Activated CD8-positive, alpha-beta memory T cell treated with anti-CD3 and anti-CD28 coated beads for 4 hours (primary cell): ENCODE measurements at places on chromosomes 16 and 17.

GRCh38 chr17:5869041-5869745 is 201.0 kb upstream of the WSCD1 start:
- no peak for DNase-seq

DNA sequence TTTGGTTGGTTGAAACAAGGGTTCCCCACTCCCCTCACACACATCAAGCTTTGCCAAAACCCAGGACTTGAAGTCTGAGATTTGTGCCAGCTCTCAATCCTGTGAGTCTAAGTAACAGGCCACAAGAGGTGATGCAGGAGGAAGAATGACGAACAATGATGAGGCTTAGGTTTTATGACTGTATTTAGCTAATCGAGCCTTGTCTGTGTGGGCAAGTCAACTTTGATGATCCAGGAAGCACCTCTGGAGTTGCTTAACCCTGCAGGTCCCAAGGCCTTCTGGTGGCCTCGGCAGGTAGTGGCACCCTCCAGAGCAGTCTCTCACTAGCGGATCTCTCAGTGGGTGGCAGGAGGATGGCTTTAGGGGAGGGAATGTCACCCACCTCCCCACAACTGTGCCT is 28.7 kb downstream of the CDK5RAP3 start:
- no peak for DNase-seq

DNA sequence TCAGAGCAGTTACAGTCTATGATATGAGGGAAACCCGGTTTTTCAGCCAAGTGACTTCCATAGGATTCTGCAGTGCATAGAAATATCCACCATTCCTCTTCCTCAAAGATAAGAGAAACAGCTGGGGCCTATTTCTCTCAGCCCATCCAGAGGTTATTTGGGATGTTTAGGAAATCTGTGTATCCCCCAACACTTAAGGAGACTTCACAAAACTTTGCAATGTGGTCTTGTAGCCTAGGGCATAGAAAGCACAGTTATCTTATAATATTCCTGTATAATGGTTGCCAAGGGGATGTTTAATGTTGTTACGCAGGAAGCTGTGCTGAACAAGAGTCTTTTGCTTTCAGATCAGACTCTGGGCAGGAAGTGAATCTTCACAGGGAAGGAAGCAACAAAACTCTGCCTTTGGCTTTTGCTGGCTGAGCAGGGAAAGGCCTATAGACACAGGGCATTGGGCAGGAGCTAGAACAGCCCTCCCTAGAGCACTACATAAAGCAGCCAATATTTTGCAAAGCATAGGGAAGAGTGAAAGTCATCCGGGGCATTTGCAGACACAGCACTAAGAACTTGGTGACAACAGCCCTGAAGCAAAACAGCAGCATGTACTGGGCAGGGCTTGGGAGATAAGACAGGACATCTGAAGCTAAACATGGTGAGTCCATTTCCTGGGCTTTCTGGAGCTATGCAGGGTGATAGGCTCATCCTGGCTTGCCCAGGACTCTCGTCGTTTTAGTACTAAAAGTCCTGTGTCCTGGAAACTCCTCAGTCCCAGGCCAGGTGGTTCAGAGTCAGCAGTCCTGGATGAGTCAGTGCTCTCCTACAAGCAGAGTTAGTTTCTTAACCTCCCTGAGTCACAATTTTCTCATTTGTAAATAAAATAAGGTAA is 18.7 kb upstream of the BEAN1 start:
- DNase-seq, result no peak

DNA sequence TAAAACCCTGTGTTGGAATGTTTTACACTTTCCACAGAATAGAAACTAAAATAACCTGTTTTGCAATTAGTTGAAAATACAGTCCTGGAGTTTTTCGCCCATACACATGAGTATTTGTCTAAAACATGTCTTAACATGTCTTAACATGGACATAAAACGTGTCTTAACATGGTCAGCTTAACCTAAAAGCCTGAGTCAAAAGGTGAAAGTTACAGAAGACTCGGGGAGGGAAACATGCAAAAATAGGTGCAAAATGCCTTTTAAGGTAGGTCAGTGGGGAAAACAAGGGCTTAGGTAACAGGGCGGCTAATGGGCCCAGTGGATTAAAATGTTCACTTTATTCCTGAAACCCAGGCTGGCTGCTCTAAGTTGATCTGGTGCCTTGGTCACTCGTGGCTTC is 56.1 kb upstream of the RBL2 start:
- no peak for DNase-seq

- no peak for DNase-seq
Measured at GRCh38 chr17:9670596-9670995, 25.3 kb downstream of the USP43 start.

DNA sequence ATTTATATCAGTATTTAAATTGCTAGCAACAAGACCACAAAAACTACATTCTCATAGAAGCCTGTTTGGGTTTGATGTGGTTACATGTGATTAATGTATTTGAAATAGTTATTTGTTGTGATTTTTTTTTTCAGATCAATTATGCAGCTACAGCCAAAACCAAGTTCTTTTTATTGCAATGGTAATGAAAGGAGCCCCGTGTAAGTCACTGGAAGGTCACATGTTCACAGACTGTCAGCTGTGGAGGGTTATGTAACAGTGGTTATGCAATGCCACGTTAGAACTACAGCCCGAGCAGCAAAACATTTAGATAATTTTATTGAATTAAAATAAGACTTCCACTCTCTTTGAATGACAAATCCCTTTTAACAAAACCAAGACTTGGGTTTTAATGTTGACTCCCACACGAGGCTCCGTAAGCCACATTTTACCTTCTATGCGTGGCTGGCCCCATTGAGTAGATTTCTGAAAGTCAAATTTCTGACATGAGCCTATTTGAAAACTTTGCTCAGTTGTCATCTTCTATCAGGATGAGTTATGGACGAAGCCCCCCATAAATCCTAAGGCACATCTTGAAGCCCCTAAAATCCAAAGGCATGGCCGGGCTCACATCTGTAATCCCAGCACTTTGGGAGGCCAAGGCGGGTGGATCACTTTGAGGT is 41.8 kb upstream of the SEC14L1 start:
- no peak for DNase-seq

GRCh38 chr17:80103449-80104085 is 2.2 kb downstream of the GAA start:
- DNase-seq, result no peak

- no peak for DNase-seq
Measured at GRCh38 chr16:85087899-85088569, 24.2 kb downstream of the CIBAR2 start.

- DNase-seq, result no peak
Measured at GRCh38 chr17:21278450-21279197, 5.9 kb upstream of the MAP2K3 start.

DNA sequence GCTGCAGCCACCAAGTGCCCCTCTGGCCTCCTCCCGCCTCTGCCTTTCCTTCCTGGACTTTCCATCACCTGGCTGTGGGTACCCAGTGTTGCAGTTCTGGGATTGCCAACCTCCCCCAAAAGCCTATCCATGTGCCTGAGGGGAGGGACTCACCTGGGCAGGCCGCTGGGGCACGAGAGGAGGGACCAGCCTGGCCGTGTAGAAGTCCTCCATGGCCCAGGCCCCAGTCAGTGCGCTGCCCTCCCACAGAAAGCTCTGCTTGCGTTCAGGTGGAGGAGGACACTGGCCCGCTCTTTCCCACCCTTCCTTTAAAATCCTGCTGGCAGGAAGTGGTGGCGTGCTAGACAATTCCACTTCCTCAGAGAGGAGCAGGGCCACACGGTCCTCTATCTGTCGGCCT is 14.2 kb downstream of the SLX4 start:
- no peak for DNase-seq

DNA sequence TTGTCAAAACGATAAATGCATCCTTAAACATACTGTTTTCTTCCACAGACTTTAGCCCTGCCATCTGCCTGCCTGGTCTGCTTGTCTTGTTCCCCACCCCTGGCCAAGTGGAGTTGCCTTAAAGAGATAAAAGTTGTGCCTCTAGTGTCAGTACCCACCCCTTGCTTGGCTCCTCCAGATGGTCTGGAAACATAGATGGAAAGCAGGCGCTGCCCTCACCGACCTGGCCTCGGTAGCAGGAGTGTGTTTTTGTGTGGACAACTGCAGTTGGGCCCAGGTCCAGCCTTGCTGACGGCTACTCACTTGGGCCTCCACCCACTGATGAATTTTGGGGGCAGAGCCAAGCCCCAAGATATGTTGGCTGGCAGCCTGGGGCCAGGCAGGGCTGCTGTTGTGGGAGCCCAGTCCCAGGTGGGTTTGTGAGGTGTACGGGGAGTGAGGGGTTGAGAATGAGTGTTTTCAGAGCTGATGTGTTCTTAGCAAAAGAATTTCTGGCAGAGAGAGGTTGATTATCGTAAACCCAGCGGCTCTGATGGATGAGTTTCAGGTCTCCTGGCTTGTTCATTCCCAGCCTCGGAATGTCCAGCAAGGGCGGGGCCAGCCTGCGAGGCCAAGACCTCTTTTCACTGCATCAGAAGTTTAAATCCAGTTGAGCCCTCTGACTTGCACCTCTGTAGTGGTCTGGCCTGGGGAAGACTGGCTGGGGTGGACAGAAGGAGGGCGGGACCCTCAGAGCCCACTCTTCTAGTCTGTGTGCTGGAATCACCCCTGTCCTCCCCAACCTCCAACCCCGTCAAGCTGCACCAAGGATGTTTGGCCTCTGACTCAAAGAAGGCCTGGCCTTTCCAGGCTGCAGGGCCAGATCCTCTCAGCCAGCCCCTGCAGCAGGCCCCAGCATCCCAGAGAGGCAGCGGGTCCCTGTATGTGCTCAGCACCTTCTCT is 179.7 kb downstream of the RAB11FIP4 start:
- no peak for DNase-seq

DNA sequence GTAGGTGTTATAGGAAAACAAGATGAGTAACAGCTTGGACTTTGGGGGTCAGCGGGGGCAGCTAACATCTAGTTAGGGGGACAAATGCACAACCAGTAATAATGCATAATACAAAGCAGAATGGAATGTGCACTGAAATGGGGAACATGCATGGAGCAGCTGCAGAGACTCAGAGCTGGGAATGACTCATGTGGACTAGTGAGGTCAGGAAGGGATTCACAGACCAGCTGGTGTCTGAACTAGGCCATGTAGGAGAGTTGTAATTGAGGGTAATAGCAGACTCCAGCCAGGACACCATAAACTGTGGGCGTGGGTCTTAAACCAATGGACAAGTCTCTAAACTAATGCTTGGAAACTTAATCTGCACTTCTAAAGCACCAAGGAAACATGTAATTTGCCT is 176.8 kb upstream of the ASIC2 start:
- DNase-seq, result no peak

DNA sequence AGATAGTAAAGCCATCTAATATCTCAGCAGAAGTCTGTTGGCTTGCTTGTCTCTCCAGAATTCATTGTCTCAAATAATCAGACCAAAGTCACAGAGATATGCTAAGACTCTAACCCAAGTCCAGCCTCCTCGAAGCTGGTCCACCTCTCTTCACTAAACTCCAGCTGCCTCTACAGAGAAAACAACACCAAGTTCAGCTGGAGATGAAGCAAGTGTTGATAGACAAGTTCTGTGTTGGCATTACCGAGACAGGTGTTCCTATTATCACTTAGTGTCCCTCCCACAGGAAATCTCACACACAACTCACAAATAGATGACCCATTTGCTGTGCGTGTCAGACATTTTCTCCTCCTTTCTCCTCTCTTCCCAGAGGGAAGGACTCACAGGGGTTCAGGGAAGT is 164.4 kb upstream of the ANKFN1 start:
- no peak for DNase-seq

GRCh38 chr16:58442547-58442946 is 50.3 kb downstream of the GINS3 start:
- DNase-seq, result no peak

DNA sequence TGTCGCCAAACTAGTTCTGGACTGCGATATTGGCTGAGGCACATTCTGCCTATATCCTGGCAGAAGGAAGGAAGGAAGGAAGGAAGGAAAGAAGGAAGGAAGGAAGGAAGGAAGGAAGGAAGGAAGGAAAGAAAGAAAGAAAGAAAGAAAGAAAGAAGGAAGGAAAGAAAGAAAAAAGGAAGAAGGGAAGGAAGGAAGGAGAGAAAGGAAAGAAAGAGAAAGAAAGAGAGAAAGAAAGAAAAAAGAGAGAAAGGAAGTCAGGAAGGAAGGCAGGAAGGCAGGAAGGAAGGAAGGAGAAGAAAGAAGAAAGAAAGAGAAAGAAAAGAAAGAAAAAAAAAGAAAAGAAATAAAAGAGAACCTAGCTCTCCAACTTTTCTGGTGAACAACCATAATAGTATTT is 587.1 kb downstream of the RBFOX1 start:
- DNase-seq, result no peak

GRCh38 chr17:11742886-11743285 is 144.6 kb downstream of the DNAH9 start:
- no peak for DNase-seq

GRCh38 chr17:77893144-77894044 is 65.1 kb upstream of the TNRC6C start:
- no peak for DNase-seq

DNA sequence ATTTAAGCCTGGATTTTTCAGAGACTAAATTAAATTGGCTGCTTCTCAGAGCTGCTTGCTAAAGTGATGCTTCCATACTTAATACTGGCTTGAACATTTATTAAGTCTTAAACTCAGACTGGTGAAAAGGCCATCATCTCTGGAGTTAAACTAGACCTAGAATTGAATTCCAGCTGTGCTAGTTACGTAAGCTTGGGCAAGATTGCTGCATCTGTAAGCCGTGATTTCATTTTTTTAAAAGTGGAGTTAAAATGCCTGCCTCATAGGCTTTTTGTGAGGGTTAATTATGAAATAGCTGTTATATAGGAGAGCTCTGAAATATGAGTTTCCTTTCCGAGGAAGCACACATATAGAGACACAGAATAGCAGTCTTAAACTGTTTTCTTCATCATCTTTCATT is 84.7 kb downstream of the VAT1L start:
- DNase-seq, result no peak

GRCh38 chr17:28532050-28532960 is 20.1 kb downstream of the UNC119 start:
- DNase-seq, result no peak

- no peak for DNase-seq
Measured at GRCh38 chr16:9362604-9363003, 271.2 kb downstream of the HAPSTR1 start.

- peak; percentile 81 for DNase-seq
Measured at GRCh38 chr17:8185582-8186445, 4.2 kb downstream of the BORCS6 start.

- no peak for DNase-seq
Measured at GRCh38 chr16:67426950-67427349, 4.0 kb upstream of the HSD11B2 start.

- DNase-seq, result no peak
Measured at GRCh38 chr17:4261452-4261851, 2.3 kb downstream of the ANKFY1 start.

DNA sequence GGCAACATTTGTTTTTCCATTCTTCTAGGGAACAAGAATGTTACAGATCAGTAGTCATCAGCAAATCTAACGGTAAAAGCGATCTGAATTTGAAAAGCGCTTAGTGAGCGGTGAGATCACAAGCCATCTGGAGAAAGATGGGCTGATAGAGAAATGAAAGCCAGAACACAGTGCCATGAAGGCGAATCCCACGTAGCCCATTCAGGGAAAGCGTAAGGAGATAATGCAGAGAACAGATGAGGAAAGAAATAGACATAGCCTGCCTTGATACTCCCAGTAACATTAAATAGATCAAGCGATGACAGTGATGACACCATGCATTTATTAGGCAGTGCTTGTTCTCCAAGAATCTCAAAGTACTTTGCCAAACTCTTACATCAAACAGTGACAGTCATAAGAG is 183.1 kb upstream of the PSMD7 start:
- DNase-seq, result no peak
